ENCODE measurements at places on chromosomes 13 and 19.

- no peak for DNase-seq
Measured at GRCh38 chr19:478976-479375, 17.3 kb upstream of the MADCAM1 start.

DNA sequence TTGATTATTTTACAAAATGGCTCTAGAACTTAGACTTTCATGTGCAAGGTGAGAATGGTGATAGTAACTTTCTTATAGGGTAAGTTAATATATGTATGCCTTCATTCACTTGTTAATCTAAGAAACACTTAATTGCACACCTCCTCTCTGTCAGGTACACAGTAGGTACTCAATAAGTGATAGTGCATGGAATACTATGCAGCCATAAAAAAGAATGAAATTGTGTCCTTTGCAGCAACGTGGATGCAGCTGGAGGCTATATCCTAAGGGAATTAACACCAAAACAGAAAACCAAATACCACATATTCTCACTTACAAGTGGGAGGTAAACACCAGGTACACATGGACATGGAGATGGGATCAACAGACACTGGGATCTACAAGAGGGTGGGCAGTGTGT is 17.6 kb upstream of the VSTM2B start:
- DNase-seq = no peak

GRCh38 chr19:48539503-48540096 is 12.4 kb upstream of the SULT2B1 start:
- no peak for DNase-seq

- no peak for DNase-seq
Measured at GRCh38 chr13:37613236-37613635, 14.7 kb upstream of the POSTN start.

DNA sequence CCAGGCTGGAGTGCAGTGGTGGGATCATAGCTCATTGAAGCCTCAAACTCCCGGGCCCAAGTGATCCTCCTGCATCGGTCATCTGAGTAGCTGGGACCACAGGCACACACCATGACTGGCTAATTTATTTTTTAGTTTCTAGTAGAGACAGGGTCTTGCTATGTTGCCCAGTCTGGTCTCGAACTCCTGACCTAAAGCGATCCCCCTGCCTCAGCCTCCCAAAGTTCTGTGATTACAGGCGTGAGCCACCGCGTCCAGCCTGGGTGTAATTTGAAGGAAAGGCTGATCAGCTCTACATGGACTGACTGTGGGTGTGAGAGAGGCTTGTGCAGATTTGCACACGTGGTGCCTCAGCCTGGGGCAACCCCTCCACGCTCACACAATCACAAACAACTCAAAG is 31.1 kb downstream of the ADGRL1 start:
- no peak for DNase-seq

DNA sequence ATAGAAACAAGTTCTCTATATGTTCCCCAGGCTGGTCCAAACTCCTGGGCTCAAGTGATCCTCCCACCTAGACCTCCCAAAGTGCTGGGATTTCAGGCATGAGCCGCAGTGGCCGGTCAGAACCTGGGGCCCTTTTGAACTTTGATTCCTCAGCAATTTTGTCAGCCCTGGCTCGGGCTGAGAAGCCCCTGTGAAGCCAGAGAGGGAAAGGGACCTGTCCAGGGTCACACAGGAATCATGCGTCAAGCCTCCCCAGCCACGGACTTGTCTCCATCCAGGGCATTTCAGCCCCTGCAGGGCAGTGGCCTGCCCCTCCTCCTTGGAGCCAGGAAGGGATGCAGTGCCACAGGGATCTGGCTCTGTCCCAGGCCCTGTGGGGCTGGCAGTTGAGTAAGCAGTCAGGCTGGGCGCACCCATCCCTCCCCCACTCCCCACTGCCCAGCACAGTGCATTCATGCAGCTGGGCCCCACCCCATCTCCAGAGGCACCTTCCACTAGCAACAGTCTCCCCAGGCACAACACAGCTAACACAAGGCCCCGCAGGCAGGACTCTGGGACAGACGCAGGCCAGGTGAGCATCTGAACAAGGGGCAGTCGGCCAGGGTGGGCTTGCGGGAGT is at the start of gene CAPS:
Gene CAPS (plus strand): TSS at position 516 of the 619 bp plus-strand sequence. CDS start 153 bp downstream, outside the sequence.
- no peak for DNase-seq

GRCh38 chr13:33616130-33616529 is 201.8 kb upstream of the RFC3 start:
- DNase-seq = no peak

DNA sequence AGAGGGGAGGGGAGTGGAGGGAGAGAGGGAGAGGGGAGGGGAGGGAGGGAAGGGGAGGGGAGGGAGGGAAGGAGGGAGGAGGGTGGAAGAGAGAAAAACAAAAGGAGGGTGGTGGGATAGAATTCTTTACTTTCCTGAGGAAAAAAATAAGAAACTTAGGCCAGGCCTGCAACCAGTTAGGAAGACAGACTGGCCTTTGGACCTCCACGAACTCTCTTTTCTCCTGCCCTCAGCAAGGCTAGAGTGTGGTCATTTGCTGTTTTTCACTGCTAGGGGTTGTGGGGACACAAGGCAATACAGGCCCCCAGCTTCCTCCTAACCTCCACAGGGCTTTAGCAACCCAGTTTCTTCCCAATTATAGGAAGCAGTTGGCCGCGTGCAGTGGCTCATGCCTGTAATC is 4.2 kb downstream of the CCDC8 start:
- DNase-seq = no peak

GRCh38 chr19:4589579-4590410 is 30.3 kb upstream of the SEMA6B start:
- no peak for DNase-seq

GRCh38 chr13:33815011-33815550 is 2.9 kb upstream of the RFC3 start:
- no peak for DNase-seq

DNA sequence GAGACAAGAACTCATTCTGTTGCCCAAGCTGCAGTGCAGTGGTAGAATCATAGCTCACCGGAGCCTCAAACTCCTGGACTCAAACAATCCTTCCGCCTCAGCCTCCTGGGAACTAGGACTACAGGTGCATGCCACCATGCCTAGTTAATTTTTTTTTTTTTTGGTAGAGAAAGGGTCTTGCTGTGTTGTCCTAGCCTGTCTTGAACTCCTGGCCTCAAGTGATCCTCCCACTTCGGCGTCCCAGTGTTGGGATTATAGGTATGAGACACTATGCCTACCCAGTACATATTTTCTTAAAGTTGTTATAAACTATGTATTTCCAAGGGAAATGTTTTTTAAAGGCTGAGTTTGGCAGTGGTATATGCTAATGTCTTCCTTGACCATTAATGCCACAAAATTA is 412.6 kb downstream of the KLF12 start:
- no peak for DNase-seq

GRCh38 chr13:64871742-64872141 is 2358.4 kb downstream of the PCDH9 start:
- DNase-seq = no peak

DNA sequence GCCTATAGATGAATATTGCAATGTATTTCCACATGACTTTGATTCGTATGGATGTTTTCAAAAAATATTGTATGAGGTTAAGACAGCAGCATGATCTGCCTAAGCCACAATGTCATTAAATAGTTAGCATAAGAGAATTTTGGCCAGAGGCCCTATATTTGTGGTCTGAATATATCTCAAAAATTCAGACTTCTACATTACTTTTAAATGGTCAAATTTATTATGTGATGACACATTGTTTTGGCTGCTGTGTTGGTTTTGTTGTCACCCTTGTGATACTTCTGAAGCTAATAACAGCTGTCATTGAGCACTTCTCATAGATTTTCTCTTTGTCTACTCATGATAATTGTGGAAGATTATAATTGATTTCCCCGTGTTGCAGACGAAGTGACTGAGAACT is 288.2 kb downstream of the MYO16 start:
- DNase-seq = no peak
